ENCODE measurements at places on chromosomes 4 and X.

- DNase-seq, result peak; percentile 63
These were observed 57.5 kb upstream of the SMIM10 start for GRCh38 chrX:134933248-134933647.

- no peak for DNase-seq
These were observed 15.7 kb upstream of the RUFY3 start for GRCh38 chr4:70706044-70706461.

- DNase-seq, result no peak
These were observed 165.5 kb downstream of the KLF8 start for GRCh38 chrX:56397636-56398035.

GRCh38 chrX:262381-262909 lies 18.7 kb upstream of the PLCXD1 start:
- DNase-seq, result no peak

GRCh38 chr4:172521680-172522079 lies 646.9 kb upstream of the GALNT7 start:
- DNase-seq, result no peak

- DNase-seq, result peak; percentile 20
These were observed 6.7 kb upstream of the NXF3 start for GRCh38 chrX:103099691-103100090.

- DNase-seq, result no peak
These were observed 1.5 kb downstream of the GIMD1 start for GRCh38 chr4:106367072-106367471.

DNA sequence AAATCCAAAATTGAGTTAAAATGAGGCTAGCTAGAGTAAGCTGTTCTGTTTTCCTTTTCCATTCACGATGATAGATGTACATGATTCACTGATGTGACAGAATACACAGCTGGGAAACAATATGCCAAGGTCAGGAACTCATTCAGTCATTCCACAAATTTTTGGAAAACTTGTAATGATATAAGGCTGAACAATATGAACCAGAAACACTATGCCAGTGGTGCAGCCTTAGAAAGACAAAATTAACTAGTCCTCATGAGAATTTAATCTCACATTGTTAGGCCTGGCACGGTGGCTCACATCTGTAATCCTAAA lies 50.0 kb upstream of the NDST3 start:
- no peak for DNase-seq

- no peak for DNase-seq
These were observed 313.0 kb downstream of the ARHGAP10 start for GRCh38 chr4:148044912-148045352.

DNA sequence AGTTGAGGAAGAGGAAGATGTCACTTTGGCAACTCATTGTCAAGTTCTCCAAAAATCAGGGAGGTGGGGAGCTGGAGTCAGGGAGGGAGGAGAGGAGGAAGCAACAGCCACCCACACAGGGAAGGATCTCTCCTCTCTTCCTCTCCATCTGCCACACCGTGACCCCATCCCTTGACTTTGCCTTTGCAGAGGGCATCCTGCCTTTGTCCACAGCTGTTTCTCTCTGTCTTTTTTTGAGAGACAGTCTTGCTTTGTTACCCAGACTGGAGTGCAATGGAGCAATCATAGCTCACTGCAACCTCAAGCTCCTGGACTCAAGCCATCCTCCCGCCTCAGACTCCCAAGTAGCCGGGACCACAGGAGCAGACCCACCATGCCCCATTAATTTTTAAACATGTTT lies 276.0 kb downstream of the SHOX start:
- no peak for DNase-seq

- no peak for DNase-seq
These were observed 135.9 kb upstream of the ARHGEF9 start for GRCh38 chrX:63920875-63921274.

GRCh38 chr4:8675906-8676305 lies 83.3 kb downstream of the CPZ start:
- DNase-seq, result no peak

- DNase-seq, result no peak
These were observed 5.7 kb downstream of the MBTPS2 start for GRCh38 chrX:21845096-21845495.

GRCh38 chr4:70818173-70818855 lies 21.4 kb downstream of the GRSF1 start:
- peak; percentile 25 for DNase-seq

GRCh38 chr4:98416844-98417243 lies 155.7 kb downstream of the RAP1GDS1 start:
- DNase-seq, result no peak

GRCh38 chr4:26344901-26345564 lies 24.2 kb downstream of the RBPJ start:
- DNase-seq, result no peak
